Activated T-cell treated with anti-CD3 and anti-CD28 coated beads for 24 hours (primary cell): ENCODE measurements at places on chromosomes 5 and 9.

DNA sequence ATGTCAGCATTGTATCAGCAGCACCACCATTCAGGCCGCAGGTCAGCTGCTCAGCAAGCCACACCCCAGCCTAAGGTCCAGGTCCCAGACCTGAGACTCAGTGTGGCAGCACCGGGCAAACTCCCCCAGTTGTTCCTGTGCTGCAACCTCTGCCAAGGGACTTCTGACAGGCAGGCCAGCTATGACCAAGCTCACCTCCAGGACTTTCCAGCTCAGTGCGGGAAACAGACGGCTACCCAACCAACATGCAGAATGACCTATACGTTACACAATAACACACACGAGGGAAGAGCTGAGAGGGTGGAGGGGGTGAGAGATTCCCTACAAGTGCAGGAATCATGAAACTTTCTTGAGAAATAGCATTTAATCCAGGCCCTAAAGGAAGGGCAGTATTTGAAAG is 143.7 kb downstream of the FSTL4 start:
- no peak for DNase-seq

DNA sequence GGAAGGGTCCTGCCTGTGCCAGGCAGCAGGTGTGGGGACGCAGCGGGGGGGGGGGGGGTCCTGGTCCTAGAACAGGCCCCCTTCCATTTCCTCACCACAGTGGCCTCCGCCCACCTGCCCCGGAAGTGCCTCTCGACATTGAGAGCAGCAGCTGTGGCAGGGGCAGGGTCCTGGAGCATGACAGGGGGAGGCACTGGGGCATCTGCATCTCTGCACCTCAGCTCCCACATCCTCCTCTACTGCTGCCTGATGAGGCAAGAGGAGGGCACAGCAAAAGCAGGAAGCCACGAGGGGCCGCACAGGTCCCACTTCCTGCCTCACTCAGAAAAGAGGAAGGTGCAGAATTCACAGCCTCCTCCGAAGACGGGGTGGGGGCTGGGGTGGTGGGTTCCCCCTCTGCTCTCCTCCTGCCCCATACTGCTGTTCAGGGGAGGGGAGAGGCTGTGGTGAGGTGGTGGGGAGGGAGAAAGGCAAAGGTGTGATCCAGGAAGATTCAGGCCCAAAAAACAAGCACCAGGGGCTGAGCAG is 14.8 kb downstream of the AKNA start:
- DNase-seq: peak; percentile 71

DNA sequence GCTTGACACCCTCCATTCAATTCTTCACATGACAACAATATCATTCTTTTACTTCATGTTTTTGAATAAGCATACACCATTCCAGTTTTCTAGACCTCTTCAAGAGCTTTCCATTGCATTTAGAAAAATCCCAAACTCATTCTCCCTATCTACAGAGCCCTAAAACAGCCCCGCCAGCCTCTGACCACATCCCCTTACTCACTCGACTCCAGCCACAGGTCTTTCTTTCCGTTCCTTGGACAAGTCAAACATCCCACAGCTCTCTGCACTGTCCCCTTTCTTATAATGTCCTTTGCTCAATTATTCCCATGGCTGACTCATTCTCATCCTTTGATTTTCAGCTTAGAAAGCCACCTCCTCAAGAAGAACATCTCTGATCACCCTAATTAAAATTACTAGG is 38.2 kb downstream of the TTC39B start:
- DNase-seq: no peak

DNA sequence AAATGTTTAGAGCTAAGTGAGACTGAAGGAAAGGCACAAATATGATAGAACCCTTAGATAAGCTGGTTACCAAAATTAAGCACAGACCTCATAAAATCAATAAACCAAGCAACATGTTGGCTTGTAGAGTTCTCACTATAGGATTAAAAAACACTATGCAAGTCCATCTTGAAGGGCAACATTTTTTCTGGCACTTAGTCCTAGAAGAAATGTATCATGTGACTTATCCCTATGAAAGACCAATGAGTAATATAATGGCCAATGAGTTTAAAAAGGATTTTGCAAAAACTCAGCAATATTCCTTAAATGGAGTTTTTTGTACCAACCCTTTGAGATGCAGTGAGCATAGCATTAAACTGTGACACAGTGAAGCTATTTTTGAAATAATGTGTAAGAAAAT is 216.3 kb upstream of the ADRA1B start:
- no peak for DNase-seq
